ENCODE measurements at places on chromosomes 12 and 14. TPM values are rescaled to one million over a fixed set of nuclear protein-coding genes. Genes with fewer than 3 reads are reported as not detected.

DNA sequence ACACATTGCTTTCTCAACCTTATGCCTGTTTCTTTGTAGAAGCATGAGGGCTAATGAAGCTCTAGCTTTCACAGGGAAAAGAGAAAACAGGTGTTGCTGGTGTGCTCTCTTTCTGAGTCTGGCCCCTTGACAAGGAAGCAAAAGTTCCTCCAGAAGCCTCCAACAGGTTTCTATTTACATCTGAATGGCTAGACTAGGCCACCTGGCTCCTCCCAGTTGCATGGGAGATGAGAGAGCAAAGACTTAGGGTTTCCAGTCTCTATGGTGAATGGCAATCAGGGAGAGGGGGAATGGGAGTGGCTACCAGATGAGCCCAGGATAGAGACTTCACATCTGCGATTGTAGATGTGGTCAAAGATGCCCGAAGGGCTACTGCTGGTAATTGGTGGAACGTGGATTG lies 138.1 kb upstream of the PLXNC1 start:
- no peak overlapping the region for H3K27ac ChIP-seq
- no peaks in the 10 kb centered on the region for H3K4me1 ChIP-seq
- H3K27me3 ChIP-seq = no peaks in the 10 kb centered on the region

GRCh38 chr14:36215217-36215598 lies 38.7 kb upstream of the PTCSC3 start:
- H3K4me1 ChIP-seq = no peaks in the 10 kb centered on the region
- H3K27me3 ChIP-seq = no peaks in the 10 kb centered on the region
- H3K27ac ChIP-seq = no peak overlapping the region
- H3K36me3 ChIP-seq = no peaks in the 10 kb centered on the region
- no peak overlapping the region for H3K4me3 ChIP-seq

DNA sequence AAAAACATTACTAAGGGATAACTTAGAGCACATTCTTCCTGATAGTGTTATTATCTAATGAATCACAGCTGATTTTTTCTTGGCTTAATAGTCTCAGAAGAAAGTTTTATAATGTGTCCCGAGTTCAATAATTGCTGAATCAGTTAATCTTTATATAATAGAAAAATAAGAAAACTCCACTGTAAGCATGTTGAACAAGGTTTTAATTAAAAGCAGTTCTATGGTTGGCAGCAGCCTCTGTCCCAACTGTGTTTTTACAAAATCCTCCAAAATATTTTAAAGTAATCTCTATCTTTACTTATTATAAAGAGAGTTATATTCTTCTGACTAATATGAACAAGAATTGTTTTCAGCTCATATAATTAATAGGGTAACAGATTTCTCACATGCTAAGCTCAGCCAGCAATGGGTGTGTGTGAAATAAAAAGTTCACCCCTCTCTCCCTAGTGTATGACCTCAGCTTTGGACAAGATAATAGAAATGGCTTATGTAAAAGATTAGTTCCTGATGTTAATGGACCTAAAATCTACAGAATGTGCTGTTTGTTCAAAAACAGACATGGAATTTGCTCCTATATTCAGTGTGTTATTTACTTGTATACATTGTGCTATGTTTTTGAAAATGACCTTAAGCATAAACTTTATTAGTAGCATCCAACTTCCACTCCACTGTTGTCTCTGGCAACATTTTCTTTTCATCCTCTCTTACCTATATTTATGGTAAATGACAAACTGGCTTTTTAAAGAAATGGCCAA lies 67.1 kb upstream of the DCN start:
- peak overlapping the region; percentile 75 for H3K27ac ChIP-seq
- H3K4me1 ChIP-seq = no peaks in the 10 kb centered on the region

- H3K4me3 ChIP-seq = no peak overlapping the region
- no peaks in the 10 kb centered on the region for H3K27me3 ChIP-seq
- H3K27ac ChIP-seq = no peak overlapping the region
- DNase-seq = no peak
- H3K4me1 ChIP-seq = no peaks in the 10 kb centered on the region
- no peaks in the 10 kb centered on the region for H3K36me3 ChIP-seq
Measured at GRCh38 chr12:70031046-70031445, 206.0 kb downstream of the MYRFL start.

DNA sequence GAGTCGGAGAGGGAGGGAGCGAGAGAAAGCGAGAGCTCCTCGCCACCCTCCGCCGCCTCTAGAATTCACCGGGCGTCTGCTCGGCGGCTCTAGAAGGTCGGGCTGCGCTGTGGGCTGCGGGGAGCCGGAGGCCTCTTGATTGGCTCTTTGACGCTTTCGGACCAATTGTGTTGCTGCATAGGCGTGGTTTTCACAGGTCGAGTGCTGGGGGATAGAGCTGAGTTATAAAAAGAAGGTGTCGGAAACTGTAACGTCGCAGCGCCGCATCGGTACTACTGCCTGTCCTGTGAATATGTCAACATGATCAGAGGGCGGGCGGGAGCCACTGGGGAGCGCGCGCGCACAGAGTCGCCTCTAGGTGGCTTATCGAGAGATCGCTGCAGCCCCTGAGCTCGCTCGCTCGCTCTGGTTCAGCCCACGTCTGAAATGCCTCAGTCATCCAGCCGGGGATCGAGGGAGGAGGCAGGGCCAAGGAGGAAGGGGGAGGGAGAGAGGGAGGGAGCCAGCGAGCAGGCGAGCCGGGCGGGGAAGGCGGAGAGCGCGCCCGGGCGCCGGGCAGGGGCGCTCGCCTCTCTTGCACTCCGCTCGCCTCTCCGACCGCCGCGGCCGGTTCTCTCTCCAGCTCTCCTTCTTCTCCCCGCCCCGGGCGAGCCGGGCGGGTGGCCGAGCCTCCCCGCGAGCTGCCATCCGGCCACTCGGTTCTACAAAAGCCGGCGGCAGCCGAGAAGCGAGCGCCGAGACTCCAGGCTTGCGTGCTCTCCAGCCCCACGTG lies at the start of gene TBX3:
Gene TBX3 (minus strand): TSS at position 78 of the 772 bp plus-strand sequence. CDS start 975 bp downstream, outside the sequence.
- DNase-seq = peak; percentile 96
- peaks cover 4% of the 10 kb centered on the region for H3K4me1 ChIP-seq
- H3K27me3 ChIP-seq = no peaks in the 10 kb centered on the region
- H3K27ac ChIP-seq = peak within 1 kb of the TSS; percentile 90

DNA sequence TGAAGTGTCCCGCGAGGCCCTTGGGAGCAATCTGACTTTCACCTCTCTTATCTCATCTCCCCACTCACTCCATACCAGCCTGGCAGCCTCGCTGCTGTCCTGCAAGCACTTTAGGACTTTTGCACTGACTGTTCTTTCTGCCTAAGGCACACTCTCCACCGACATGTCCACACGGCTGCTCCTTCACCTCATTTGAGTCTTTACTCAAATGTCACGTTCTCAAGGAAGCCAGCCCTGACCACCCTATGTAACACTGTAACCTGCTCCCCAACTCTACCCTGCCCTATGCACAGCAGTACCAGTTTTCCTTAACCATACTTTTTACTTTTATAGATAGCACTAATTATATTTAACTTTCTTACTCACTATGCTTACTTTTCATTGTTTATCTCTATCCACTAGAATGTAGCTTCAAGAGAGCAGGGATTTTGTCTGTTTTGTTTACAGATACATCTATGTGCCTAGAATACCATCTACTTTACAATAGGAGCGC lies 32.0 kb downstream of the PRKD1 start:
- DNase-seq = no peak
- no peaks in the 10 kb centered on the region for H3K27me3 ChIP-seq
- no peak overlapping the region for H3K27ac ChIP-seq
- H3K4me3 ChIP-seq = no peak overlapping the region

DNA sequence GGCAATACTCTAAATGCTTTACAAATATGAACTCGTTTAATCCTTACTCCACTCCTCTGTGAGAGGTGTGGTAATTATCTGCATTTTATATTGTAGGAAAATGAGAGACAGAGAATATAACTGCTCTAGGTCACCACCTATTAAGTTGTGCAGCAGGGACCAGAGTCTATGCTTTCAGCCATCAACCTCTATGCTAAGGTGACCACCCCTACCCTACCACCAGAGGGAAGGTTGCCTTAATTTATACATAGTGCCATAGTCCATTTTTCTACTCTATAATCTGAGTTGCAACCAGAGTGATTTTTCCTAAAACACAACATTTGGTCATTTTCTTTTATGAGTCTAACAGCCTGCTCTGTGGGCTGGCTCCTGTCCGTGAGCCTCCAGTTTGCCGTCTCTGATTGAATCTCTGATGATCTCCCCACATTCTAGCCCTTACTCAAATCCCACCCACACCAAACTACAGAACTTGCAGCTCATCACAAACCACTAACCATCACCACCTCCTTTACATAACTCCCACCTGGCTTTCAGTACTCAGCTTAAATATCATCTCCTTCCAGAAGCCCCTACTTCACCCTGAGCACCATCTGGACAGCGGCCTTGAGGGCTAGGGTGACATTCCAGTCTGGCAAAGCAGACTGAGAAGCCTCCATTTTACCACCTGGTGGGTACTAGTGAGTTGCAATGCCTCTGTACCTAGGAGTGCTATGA lies 126.6 kb downstream of the PPM1H start:
- no peak overlapping the region for H3K4me3 ChIP-seq
- H3K27me3 ChIP-seq = no peaks in the 10 kb centered on the region
- DNase-seq = no peak
- H3K27ac ChIP-seq = no peak overlapping the region
- H3K36me3 ChIP-seq = no peaks in the 10 kb centered on the region

NGB gene
- total RNA-seq = not detected

SAMD15 gene
- total RNA-seq = 1.5 TPM

ZNF839 gene
- 12.2 TPM for total RNA-seq

Measured in ovary (tissue), 10 donors.